CD8-positive, alpha-beta memory T cell (primary cell): ENCODE measurements at places on chromosomes 16 and 17. TPM values are rescaled to one million over a fixed set of nuclear protein-coding genes. Genes with fewer than 3 reads are reported as not detected.

SALL1 gene
- not detected for polyA plus RNA-seq

MT1H gene
- not detected for polyA plus RNA-seq

CLEC18A gene
- not detected for polyA plus RNA-seq

FOXF1 gene
- polyA plus RNA-seq = not detected

CES3 gene
- polyA plus RNA-seq = not detected

MPV17L gene
- polyA plus RNA-seq = 0.17 TPM

SERPINF2 gene
- not detected for polyA plus RNA-seq

AOC2 gene
- 0.09 TPM for polyA plus RNA-seq

ACSM3 gene
- polyA plus RNA-seq = 7.4 TPM

NAE1 gene
- 76.6 TPM for polyA plus RNA-seq

NPIPA5 gene
- 0.77 TPM for polyA plus RNA-seq

PTGES3L gene
- polyA plus RNA-seq = not detected
